ENCODE measurements at places on chromosomes 12 and 14.

DNA sequence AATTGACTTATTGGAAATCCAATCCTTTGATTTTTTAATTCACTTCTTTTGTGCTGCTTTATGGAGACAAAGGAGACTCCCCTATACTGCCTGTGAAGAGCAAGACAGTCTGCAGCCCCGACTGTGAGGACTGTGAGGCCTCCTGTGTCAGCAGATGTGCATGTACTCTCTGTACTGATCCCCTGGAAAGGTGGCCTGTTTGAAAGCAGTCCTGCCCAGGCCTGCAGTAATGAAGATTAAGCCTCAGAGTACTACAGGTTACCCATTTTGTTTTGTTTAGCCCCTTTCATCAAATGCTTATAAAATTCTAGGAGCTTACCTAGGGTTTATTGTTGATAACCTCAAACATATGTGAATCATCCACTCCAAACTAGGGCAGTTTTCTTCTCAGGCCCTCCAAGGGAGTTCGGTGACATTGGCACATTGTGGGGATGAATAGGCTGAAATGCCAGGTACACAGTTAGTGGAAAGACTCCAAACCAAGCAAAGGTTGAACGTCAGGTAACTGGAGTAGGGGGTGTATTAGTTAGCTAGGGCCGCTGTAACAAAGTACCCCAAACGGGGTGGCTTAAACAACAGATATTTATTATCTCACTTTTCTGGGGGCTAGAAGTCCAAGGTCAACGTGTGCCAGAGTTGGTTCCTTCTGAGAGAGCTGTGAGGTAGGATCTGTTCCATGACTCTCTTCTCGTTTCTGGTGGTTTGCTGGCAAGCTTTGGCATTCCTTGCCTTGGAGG lies 208.7 kb upstream of the BCL2L14 start:
- no peak for DNase-seq

DNA sequence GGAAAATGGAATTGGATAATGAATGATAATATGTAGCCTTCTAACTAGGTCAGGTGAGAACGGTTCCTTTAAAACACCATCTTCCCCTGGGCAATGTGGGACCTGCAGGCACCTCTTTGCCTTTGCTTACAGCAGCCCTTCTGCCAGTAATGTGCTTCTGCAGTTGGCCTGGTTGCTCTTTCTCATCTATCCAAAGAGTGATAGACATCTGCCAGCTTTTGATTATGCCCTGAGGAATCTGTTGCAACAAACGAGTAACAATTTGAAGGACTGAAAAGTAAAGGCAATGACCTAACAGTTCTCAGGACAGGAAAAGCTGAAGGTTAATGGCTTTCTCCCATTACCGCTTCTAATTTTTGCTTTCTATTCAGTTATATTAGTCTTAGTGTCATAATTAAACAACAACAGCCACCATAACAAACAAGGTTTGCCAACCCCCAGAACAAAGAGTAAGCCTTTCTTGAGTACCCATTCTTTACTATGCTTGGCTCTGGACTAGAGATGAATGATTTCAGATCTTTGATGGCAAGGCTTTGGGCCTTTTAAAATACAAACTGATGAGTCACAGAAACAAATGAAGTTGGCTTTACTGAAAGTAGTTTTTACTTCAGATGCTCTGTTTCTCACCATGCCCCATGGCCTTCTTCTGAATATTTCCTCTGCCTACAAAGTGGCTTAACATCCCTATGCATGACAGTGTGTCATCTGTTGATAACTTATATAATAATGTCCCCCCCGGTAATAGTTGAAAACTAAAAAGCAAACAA lies 76.1 kb upstream of the KRR1 start:
- DNase-seq = peak; percentile 17

- DNase-seq = no peak
Measured at GRCh38 chr14:96224480-96225096, 19.9 kb downstream of the BDKRB2 start.

GRCh38 chr14:75323571-75323970 lies 44.9 kb downstream of the FOS start:
- peak; percentile 45 for DNase-seq

DNA sequence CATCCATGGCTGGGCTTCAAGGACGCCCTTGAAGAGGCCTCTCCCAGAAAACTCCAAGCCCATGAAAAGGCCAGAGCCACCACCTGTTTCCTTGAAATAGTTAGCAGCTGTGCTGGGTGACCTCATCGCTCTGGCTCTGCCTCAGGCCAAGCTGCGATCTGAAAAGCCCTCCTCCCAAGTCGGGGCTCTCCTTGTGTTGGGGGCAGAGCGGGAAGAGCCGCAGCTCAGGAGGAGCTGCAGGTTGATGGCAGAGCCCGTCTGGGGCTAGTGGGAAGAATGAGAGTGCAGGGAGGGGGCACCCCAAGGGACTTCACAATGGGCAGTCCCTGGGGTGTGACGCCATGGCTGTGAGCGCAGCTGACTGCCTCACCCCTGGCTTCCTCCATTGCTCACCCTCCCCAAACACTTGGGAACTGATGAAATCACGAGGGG lies 50.0 kb upstream of the STON2 start:
- no peak for DNase-seq

All from ELR (cell line).